ENCODE measurements at places on chromosomes 2 and 18.

- DNase-seq = peak; percentile 45
Observed at GRCh38 chr2:208112969-208113368, 11.4 kb downstream of the CRYGD start.

- DNase-seq = no peak
Observed at GRCh38 chr2:14272396-14273075, 360.0 kb upstream of the LRATD1 start.

DNA sequence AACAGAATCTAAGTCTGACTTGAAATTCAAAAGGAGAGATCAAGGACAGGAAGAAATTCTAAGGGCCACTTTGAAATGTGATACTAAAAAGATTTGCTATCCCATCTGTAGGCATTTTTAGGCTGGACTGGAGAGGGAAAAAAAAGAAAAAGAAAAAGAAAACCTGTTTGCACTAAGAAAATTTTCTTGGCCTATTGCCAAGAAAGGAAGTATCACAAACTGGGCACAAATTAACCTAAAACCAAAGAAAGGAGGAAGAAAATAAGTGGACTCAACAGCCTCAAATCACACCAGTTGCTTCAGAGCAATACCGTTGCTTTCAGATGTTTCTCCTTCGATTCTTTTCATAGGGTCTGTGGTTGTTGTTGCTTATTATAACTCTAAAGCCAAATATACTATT, 287.9 kb upstream of the VRK2 start:
- DNase-seq = no peak

DNA sequence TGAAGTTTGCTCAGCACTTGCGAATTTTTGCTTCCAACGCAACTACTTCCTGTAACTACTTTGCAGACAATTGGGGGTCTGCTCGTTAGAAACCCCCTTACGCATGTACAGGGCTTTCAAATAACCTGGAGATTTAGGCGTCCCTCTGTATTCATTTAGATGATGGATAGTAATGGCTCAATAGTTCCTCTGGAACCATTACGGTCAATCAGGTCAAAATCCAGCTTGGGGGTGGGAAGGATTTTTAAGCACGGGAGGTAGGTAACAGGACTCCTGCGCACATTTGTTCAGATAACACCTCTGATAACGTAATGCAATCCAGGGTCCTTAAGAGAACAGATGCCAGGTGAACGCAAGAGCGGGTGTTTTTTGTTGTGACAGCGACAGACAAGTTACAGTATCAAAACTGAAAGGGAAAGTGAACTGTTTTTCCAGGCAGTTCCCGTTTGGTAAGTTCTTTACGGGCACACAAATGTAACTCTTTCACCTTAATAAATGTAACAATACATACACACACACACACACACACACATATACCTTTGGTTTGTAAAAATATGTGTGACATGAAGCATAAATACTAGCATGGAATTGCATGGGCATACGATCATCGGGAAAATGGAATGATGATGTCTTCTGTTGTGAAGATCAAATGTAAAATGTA, 3.8 kb upstream of the OSR1 start:
- DNase-seq = peak; percentile 62

GRCh38 chr2:13537771-13538349, 821.1 kb downstream of the TRIB2 start:
- DNase-seq = no peak

DNA sequence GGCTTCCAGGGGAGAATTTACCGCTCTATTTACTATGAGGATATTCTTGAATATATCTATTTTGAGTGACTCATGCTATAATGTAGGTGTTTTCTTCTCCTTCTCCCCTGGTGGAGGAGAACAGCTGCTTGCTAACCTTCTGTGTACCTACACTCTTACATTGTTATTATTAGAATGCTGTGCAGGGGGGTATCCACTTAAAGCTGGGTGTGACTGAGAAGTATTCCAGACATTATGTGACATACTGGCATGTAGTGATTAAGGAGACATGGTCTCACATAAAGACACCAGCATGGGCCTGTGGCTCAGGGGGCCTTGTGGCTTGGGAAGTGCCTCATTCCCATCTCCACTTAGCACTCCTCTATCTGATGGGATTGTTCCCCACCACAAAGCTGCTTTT, 287.9 kb downstream of the PTPRM start:
- DNase-seq = no peak

GRCh38 chr2:6443061-6443823, 422.5 kb downstream of the CMPK2 start:
- DNase-seq = peak; percentile 23

GRCh38 chr18:77560341-77560992, 310.8 kb downstream of the GALR1 start:
- DNase-seq = no peak

DNA sequence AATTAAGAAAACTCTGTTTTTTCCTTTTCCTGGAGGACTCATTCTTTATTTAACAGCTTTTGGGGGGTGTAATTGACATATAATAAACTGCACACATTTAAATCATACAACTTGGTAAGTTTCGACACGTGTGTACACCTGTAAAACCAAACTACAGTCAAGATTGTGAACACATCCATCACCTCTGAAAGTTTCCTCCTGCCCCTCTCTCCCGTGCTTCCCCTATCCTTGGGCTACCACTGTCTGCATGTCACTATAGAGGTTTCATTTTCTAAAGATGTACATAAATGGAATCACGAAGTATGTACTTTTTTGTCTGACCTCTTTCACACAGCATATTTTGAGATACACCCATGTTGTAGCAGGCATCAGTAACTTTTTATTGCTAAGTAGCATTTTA, 100.0 kb downstream of the BIN1 start:
- DNase-seq = no peak

GRCh38 chr2:88451811-88452564, 505 bp downstream of the FOXI3 start:
- DNase-seq = no peak

GRCh38 chr2:23925702-23926289, 1.1 kb downstream of the ATAD2B start:
- DNase-seq = no peak

- no peak for DNase-seq
Observed at GRCh38 chr2:127573771-127574170, 38.3 kb downstream of the MYO7B start.

DNA sequence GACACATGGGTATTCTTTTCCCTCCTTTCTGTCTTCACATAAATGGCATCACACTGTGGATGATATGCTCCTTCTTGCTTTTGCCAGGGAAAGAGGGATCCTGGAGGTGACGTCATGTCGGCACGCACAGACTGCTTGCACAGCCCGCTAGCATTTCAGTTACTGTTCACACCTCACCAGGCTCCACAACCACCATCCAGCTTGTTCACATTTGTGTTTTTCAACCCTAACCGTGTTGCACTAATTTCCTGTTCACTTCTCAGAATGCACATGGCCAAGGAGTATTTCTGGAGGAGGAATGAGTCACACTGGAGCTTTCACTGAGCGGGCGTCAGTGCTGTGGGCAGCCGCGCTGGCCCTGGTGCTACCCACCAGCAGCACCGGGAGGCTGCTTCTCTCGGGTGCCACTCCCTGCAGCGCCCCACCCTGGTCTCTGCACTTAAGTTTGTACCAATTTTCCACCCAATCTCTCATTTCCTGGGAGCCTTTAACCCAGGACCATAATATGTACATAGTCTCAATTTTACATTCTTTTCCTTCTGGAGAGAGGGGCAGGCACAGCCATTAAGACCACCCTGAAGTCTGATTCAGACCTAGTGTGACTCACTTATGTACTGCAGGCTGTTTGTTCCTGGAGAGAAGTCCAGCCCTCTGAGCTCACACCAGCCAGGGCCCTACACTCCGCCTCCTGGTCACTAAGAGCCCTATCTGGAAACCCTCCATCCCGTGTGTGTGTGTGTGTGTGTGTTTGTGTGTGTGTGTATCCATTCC, 65.1 kb downstream of the MBP start:
- DNase-seq = no peak

- DNase-seq = no peak
Observed at GRCh38 chr2:14891546-14891945, 259.0 kb downstream of the LRATD1 start.

- DNase-seq = no peak
Observed at GRCh38 chr2:228329282-228329681, 147.8 kb upstream of the SPHKAP start.

GRCh38 chr2:147098940-147099339, 745.9 kb upstream of the ACVR2A start:
- DNase-seq = no peak

GRCh38 chr18:23066060-23066459, 69.2 kb upstream of the CABLES1 start:
- no peak for DNase-seq

DNA sequence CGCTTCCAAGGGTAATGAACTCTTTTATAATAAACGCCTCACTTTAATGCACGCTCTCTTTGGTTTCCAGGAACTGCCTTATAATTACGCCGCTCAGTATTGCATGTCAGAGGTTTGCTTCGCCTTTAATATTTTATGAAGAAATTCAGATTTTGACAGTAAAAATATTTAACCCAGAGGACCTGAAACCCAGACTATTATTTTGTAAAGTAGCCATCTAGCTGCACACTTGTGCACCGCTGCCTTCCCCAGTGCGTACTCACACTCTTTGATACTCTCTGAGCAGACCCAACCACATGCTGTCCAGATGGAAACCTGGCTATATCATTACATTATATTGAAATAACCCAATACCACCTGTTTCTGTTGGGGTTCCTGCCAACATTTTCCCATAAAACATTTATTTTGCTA, 270.1 kb downstream of the C1D start:
- DNase-seq = no peak
